Thymus (tissue), 14 donors: ENCODE measurements at places on chromosomes 3 and 15. TPM values are rescaled to one million over a fixed set of nuclear protein-coding genes. Genes with fewer than 3 reads are reported as not detected.

FGF7 gene
- 2.1 TPM for total RNA-seq

MBNL1 gene
- total RNA-seq: 178 TPM

GOLGA8J gene
- total RNA-seq: 0.05 TPM

FAM107A gene
- 7.9 TPM for total RNA-seq
